ENCODE measurements at places on chromosomes 7 and 10.

GRCh38 chr10:119657725-119658124, 6.5 kb downstream of the BAG3 start:
- no peak for DNase-seq

DNA sequence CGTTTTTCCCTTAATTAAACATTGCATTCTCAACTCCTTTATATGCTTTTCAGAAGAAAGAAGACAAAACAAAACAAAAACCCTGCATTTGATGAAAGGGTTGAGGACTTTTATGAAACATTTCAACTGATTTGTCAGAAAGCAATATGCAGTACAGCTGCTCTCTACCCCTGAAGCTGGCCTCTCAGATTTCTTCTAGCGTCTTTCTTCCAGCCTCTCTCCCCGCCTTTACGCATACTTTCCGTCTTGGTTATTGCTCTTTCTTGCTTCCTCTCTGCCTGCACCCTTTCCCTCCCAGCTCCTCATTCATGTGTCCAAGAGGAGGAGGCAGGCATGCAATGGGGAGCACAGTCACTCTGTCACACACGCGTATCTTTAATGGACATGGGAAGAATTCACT, 91.0 kb upstream of the COL1A2 start:
- peak; percentile 39 for DNase-seq

GRCh38 chr10:47092376-47092775, 181.1 kb downstream of the PTPN20 start:
- no peak for DNase-seq

DNA sequence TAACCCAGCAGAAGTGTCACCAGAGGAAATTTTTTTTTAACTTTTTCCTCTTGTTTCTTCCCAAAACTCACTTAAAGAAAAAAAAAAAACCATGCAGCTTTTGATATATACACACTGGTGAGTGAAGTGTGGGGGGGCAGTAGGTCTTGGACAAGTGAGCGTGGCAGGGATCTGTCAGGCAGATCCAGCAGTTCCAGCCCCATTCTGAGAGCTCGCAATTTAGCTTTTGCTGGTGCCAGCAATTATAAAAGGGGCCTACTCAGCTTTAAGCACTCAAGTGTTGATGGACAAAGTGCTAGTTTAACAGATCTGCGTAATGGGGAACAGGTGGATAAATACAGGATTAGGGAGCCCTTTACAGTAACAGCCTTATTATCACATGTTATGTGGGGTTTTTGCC, 619.2 kb upstream of the GALNT17 start:
- no peak for DNase-seq

DNA sequence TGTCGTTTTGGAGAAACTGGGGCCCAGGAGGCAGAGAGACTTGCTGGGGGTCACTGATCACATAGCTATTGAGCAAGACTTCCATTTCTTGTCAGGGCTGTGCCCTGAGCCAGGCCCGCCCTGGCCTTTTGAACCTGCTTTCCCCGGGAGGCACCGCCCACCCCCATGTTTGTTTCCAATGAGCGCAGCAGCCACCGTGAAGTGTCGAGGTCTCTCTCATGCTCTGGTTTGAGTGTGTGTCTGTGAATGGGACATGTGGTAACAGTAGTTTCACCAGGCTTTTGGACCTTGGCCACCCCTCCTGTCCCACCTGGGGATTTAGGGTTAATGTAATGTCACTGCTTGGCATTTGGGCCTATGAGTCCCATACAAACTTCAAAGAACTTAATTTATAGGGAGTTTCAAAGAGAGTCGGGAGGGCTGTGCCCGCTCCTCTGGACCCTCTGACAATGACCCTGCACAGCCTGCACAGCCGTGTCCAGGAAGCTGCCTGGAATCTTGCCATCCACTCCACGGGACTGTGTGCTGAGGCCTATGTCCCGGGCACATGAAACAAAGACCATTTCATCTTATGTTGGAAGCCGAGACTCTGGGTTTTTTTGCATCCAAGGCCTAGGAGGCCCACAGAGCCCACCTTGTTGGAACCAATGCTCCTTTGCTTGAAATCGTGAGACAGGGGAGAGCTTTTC, 6.3 kb downstream of the PRF1 start:
- no peak for DNase-seq

DNA sequence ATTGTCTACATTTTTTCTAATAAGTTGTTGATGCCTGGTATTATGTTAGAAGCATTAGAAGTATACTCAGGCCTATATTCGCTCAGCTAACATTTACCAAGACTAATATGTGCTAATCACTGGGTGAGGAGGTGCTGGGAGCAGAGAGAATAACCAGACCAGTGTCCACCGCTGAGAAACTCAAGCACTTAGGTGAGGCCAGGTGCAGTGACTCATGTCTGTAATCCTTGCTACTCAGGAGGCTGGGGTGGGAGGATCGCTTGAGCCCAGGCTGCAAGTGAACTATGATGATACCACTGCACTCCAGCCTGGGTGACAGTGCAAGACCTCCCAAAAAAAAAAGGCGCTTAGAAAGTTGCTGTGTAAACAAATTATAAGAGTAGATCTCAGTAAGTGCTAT, 182.2 kb upstream of the AOAH start:
- no peak for DNase-seq

GRCh38 chr10:79409726-79410085, 35.7 kb downstream of the ZCCHC24 start:
- DNase-seq = no peak

DNA sequence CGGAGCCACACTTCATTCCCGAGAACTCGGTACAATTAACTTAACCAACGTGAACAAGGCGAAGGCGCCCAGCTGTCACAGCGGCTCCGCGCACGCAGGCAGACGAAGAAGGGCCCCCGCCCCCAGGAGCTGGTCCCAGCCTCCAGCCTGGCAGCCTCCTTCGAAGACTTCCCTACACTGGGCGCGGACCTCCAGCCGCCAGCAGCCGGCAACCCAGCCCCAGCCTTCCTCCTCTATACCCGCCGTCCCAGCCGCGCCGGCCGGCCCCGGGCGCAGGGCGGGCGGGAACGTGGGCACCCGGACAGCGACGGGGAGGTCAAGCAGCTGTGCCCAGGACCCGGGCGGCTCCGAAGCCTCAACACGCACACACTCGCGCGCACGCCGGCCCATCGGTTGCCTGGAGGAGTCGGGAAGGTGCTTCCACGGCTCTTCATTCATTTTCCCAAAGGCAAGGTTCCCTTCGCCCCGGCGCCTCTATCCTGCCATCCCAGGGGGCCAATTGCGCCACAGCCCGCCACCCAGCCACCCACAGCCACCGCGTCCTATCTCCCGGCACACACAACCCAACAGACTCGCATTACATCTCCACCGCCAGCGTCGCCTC, 1.6 kb downstream of the CHST15 start:
- no peak for DNase-seq

DNA sequence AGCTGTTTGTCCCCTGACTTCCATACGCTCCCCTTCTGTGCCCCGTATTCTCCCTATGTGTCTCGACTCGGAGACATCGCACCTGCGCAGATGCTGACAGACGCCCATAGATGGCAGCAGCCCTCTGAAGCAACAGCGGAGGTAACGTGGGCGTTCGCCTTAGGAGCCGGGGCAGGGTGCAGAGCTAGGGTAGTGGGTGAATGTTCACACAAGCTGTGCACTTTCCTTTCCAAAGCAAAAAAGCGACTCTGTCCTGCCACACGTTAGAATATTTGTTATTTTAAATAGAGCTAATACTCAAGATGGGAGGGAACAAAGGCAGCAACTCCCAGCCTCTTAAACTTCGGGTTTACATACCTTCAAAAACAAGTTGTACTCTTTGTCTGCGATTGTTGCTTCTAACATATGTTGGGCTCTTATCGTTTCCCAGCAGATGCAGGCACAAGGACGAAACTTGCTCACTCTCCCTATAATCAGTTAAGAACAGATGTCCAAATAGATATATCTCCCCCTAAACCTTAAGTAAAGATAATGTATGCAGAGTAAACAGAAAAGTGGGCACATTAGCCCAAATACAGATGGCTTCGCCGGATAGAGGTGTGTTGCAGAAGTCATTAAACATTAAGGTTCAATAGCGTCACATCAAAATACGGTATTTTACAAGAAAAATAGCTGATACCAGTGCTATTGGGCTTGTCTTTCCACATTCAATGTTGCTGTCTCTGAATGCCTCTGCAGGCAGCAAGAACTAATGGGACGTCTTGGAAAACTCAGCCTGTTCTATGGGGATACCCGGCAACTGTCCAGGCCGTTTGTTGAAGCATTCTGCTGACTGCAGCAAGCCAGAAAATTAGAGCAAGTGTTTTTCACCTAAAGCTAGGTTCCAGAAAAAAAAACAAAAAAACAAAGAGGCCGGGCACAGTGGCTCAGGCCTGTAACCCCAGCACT, 340.3 kb upstream of the PRKCQ start:
- peak; percentile 84 for DNase-seq

GRCh38 chr7:109763611-109764010, 1193.9 kb downstream of the DNAJB9 start:
- peak; percentile 44 for DNase-seq

DNA sequence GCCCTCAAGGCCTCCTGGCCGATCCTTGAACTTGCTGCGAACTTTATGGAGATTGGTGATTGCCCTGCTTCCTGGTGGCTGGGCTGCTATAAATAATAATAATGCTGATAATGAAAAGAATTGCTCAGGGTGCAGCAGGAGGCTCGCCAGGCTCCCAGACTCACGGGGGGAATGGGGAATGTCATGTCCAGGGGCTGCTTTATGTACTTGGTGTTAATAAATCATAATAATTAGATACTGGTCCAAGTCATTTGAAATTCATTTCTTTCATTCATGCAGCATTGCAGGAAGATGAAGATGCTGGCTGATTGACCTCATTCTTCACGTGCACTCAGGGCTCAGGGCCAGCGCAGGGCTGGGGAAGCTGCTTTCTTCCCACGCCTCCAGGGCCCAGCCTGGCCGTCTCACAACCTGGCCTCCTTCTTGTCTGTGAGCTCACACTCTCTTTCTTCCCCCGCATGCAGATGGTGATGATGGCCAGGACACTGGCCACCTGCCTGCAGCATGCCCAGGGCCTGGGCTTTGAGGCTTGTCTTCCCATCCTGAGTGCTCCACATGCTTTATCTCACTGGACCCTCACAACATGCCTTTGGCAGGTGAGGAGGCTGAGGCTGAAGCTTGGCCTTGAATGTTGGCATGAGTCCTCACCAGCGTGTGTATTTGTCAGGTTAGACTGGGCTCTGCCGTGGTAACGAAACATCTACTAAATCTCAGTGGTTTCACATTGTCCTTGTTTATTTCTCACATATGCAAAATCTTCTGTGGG, 138.4 kb upstream of the TNS3 start:
- DNase-seq = no peak

- DNase-seq = peak; percentile 95
Measured at GRCh38 chr7:901388-902154, 25.2 kb downstream of the GET4 start.

- no peak for DNase-seq
Measured at GRCh38 chr7:140200061-140200989, 23.5 kb upstream of the KDM7A start.

- DNase-seq = no peak
Measured at GRCh38 chr10:126702181-126702580, 31.7 kb upstream of the C10orf90 start.
